Hepatocyte (in vitro differentiated cells): ENCODE measurements at places on chromosomes 3 and 15. TPM values are rescaled to one million over a fixed set of nuclear protein-coding genes. Genes with fewer than 3 reads are reported as not detected.
A peak's percentile ranks its signal among the peaks of the same experiment; 100 is the strongest.

- no peak overlapping the region for H3K4me3 ChIP-seq
- peaks cover 2% of the 10 kb centered on the region for H3K36me3 ChIP-seq
- H3K27ac ChIP-seq = no peak overlapping the region
- DNase-seq = no peak
Measured at GRCh38 chr15:83545804-83546511, 98.8 kb downstream of the SH3GL3 start.

- no peaks in the 10 kb centered on the region for H3K27me3 ChIP-seq
- no peak for DNase-seq
- no peaks in the 10 kb centered on the region for H3K36me3 ChIP-seq
- H3K4me3 ChIP-seq = no peak overlapping the region
- H3K27ac ChIP-seq = no peak overlapping the region
Measured at GRCh38 chr3:196203846-196204245, 7.4 kb downstream of the ZDHHC19 start.

DNA sequence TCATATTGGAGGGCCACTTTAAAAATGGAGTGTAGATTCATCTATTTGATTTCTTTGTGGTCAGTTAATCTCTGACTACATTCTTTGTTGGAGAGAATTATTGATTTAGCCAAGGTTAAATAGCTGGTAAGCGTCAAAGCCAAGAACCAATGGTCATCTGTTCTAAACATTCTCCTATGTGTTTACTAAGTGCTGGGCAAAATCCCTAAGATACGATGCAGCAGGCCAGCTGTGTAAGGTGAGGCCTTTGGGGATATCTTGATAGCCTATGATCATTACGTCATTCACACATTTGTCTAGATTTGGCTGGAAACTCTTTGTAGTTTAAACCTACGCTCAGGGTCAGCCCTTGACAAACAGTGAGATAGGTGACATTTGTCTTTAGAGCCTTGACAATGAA is 236.2 kb downstream of the NR1D2 start:
- peaks cover 3% of the 10 kb centered on the region for H3K4me1 ChIP-seq
- H3K36me3 ChIP-seq = no peaks in the 10 kb centered on the region
- DNase-seq = no peak
- no peaks in the 10 kb centered on the region for H3K27me3 ChIP-seq
- H3K27ac ChIP-seq = no peak overlapping the region
- H3K4me3 ChIP-seq = no peak overlapping the region

- no peaks in the 10 kb centered on the region for H3K27me3 ChIP-seq
- no peak for DNase-seq
- no peaks in the 10 kb centered on the region for H3K36me3 ChIP-seq
- H3K4me3 ChIP-seq = no peak overlapping the region
Measured at GRCh38 chr3:34264337-34265041, 466.1 kb downstream of the PDCD6IP start.

GRCh38 chr3:107001635-107002034 is 375.6 kb upstream of the CCDC54 start:
- no peak overlapping the region for H3K27ac ChIP-seq
- H3K4me3 ChIP-seq = no peak overlapping the region
- no peaks in the 10 kb centered on the region for H3K27me3 ChIP-seq
- H3K4me1 ChIP-seq = no peaks in the 10 kb centered on the region
- no peak for DNase-seq
- no peaks in the 10 kb centered on the region for H3K36me3 ChIP-seq

DNA sequence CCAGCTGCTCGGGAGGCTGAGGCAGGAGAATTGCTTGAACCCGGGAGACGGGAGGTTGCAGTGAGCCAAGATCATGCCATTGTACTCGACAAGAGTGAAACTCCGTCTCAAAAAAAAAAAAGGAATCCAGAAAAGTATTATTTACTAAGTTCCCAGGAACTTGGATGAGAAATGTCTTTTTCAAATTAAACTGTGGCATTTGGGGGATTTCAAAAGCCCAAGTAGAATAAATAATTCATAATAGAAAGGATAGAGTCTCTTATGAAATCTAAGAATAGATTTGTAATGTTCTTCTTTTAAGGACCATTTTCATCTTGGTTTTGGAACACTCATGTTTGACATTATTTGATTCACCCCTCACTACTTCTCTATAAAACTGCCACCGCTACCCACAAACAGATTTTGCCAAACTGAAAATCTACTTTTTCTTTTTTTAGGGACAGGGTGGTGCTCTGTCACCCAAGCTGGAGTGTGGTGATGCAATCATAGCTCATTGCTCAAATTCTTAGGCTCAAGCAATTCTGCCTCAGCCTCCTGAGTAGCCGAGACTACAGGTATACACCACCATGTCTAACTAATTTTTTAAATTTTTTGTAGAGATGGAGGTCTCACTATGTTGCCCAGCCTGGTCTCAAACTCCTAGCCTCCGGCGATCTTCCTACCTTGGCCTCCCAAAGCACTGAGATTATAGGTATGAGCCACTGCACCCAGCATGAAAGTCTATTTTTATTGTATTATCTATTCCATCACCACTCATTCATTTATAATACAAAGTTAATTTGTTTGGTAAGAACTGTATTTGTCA is 99.3 kb downstream of the SENP2 start:
- H3K4me1 ChIP-seq = peaks cover 4% of the 10 kb centered on the region
- no peak for DNase-seq
- H3K27ac ChIP-seq = no peak overlapping the region
- H3K27me3 ChIP-seq = no peaks in the 10 kb centered on the region
- no peak overlapping the region for H3K4me3 ChIP-seq
- no peaks in the 10 kb centered on the region for H3K36me3 ChIP-seq

DNA sequence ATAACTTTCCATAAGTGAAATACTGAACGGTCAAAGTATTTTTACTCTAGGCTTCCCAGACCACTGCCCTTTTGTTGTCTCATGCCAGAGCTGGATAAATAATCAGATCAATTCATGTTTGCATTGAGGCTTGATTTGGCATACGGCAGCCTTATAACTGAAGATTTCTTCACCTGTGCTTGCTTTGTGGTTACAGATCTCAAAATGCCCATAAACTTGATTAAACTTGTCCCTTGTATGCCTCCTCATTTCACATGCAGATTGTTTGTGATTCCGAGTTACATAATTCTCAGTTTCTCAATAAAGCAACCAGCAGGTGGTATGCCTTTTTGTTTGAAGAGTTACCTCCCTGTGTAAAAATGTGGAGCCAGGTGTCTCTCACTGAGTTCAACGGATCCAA is 211.4 kb upstream of the LRIG1 start:
- H3K27me3 ChIP-seq = no peaks in the 10 kb centered on the region
- no peak overlapping the region for H3K27ac ChIP-seq
- no peak overlapping the region for H3K4me3 ChIP-seq
- H3K4me1 ChIP-seq = no peaks in the 10 kb centered on the region

GRCh38 chr3:21331321-21331720 is 419.7 kb downstream of the ZNF385D start:
- H3K27ac ChIP-seq = no peak overlapping the region
- H3K27me3 ChIP-seq = no peaks in the 10 kb centered on the region
- peaks cover 5% of the 10 kb centered on the region for H3K4me1 ChIP-seq
- no peak overlapping the region for H3K4me3 ChIP-seq
- H3K36me3 ChIP-seq = no peaks in the 10 kb centered on the region

GRCh38 chr3:29226706-29227105 is 54.2 kb upstream of the RBMS3 start:
- DNase-seq = peak; percentile 4
- H3K27ac ChIP-seq = no peak overlapping the region
- peaks cover 4% of the 10 kb centered on the region for H3K4me1 ChIP-seq

DNA sequence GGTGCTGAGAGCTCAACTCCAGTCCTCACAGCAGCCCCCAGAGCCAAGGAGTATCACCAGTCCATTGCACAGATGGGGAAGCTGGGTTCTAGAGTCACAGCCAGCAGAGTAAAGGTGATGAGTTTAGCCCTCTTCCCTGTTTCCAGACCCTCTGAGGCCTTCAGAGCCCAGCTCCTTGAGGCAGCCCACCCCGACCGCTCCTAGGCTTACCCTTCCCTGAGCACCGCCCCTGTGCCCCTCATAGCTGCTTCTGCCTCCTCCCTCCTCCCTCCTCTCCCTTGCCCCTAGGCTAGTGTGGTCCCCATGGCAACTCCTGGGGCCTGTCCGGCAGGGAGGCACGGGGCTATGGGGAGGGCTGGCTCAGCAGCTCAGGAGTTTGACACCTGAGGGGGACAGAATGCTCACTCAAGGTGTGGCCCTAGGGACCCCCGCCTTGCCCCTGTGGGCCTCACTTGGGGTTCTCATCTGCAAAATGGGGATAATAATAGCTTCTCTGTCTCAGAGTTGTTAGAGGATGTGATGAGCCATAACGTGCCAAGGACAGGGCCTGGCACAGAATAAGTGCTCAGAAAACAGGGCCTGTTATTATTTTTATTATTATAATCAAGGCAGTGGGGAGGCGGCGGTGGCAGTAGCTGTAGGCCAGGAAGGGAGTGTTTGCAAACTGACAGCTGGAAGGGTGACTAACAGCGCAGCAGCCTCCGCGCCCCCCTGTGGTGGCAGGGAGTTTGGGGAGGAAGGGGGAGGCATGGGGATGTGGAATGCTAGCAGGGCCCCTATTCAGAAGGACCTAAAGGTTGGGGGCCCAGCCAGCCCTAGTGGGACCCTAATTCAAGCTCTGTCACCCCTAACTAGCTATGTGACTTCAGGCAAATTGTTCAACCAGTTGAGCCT is 11.5 kb downstream of the CSK start:
- no peaks in the 10 kb centered on the region for H3K36me3 ChIP-seq
- DNase-seq = no peak
- no peak overlapping the region for H3K4me3 ChIP-seq
- no peaks in the 10 kb centered on the region for H3K27me3 ChIP-seq
- no peak overlapping the region for H3K27ac ChIP-seq

DNA sequence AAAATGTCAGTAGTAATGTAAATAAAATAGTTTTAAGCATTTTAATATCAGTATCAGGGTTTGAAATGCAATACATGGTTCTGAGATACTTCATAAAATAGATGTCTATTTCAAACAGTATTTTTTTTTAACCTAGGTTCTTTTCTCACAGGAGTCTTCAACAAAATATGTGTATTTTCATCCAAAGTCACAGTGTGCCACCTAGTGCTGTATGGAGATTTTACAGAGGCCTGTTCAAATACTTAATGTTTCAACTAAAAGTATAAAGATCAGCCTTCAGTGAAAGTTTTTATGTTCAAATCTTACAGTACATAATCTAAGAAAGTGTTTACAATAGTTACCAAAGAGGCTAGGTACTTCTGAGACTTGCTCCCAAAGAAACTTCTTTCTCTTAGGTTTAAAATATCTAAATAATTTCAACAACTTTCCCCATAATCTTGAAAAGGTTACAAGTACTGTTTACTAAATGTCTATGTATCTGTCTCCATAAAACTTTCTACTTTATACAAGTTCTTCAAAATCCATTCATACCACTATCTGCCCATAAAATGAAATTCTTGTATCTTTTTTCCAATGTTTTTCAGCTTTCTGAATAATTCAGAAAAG is 38.3 kb downstream of the SCAPER start:
- H3K27ac ChIP-seq = no peak overlapping the region
- DNase-seq = peak; percentile 55
- peaks cover 9% of the 10 kb centered on the region for H3K4me1 ChIP-seq

GRCh38 chr3:14780927-14781507 is 37.7 kb upstream of the FGD5 start:
- peak; percentile 82 for DNase-seq
- H3K27ac ChIP-seq = no peak overlapping the region
- no peak overlapping the region for H3K4me3 ChIP-seq
- peaks cover 6% of the 10 kb centered on the region for H3K4me1 ChIP-seq

DNA sequence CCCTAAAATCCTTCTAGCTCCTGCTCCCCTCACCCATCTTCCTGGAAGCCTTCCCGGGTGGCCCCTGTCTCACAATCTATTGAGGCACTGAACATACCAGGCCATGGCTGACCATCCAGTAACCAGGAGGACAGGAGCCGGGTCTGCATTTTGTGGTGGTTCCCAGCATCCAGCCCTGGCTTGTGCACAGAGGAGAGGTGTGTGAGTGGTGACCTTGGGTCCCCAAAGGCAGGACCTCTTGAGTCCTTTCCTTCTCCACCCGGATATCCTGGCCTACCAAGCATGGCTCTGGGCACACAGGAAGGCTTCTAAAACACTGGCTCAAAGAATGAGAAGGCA is 7.8 kb downstream of the CSK start:
- DNase-seq = no peak
- H3K27me3 ChIP-seq = no peaks in the 10 kb centered on the region
- peak overlapping the region; percentile 69 for H3K27ac ChIP-seq
- no peak overlapping the region for H3K4me3 ChIP-seq
- H3K36me3 ChIP-seq = no peaks in the 10 kb centered on the region
- peaks cover 30% of the 10 kb centered on the region for H3K4me1 ChIP-seq

DNA sequence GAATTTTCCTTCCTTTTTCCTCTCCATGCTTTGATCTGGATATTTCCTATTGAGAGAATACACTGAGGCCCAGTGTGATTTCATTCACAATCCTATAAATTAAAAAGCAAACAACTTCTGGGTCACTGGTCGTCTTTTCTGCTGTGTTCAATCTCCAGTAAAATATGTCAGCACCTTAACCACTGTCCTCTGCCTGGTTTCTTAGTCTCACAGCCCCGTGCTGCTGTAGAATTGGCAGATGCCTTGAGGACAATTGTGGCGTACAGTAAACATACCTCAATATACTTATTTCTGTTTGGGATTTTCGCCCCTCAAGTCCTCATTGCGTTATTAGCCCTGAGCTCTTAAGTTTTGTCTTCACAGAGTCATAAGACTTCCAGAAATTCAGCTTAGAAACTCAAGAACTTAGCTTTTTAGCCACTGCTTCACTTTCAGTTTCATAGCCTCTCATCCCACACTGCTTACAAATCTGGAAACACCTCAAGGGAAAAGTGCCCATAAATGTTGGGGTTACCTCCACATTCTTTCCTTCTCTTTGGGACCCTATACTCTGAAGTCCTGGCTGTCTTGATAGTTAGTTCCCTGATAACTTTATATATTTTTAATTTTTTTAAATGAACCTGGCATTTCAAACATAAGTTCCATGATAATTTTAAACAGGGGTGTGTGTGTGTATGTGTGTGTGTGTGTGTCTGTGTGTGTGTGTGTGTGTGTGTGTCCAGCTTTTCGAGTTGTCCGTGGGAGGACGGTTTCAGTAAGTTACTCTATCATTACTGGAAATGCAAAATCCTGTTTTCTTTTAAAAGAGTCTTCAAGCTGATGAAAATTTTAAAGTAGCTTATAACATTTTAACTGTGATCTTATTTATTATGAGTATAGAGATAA is 238.4 kb upstream of the CTDSPL start:
- H3K27ac ChIP-seq = no peak overlapping the region
- no peaks in the 10 kb centered on the region for H3K36me3 ChIP-seq
- H3K27me3 ChIP-seq = peaks cover 3% of the 10 kb centered on the region
- no peak for DNase-seq
- no peaks in the 10 kb centered on the region for H3K4me1 ChIP-seq

- H3K27ac ChIP-seq = peak overlapping the region; percentile 55
- no peaks in the 10 kb centered on the region for H3K27me3 ChIP-seq
- H3K36me3 ChIP-seq = no peaks in the 10 kb centered on the region
Measured at GRCh38 chr3:127688416-127689265, 15.9 kb downstream of the ABTB1 start.

- H3K27ac ChIP-seq = peak overlapping the region; percentile 45
- no peak overlapping the region for H3K4me3 ChIP-seq
- peaks cover 16% of the 10 kb centered on the region for H3K4me1 ChIP-seq
Measured at GRCh38 chr3:177515786-177516157, 318.5 kb upstream of the TBL1XR1 start.

- DNase-seq = no peak
- H3K4me1 ChIP-seq = no peaks in the 10 kb centered on the region
- H3K27me3 ChIP-seq = no peaks in the 10 kb centered on the region
- no peaks in the 10 kb centered on the region for H3K36me3 ChIP-seq
- no peak overlapping the region for H3K27ac ChIP-seq
- H3K4me3 ChIP-seq = no peak overlapping the region
Measured at GRCh38 chr3:19190602-19191001, 42.3 kb downstream of the KCNH8 start.

The GOLGB1 gene
- 54.5 and 70.2 TPM in 2 replicates for total RNA-seq

The TRIM59 gene
- 9.8 and 14.0 TPM in 2 replicates for total RNA-seq

The PAK6 gene
- 2.6 and 6.1 TPM in 2 replicates for total RNA-seq

The PPP1R14D gene
- 0.24 TPM in 1 of 2 replicates, not detected in the other for total RNA-seq

The C3orf20 gene
- 0.07 TPM in 1 of 2 replicates, not detected in the other for total RNA-seq
